DMS79 (cell line): ENCODE measurements at places on chromosomes 5 and 9.
A peak's percentile ranks its signal among the peaks of the same experiment; 100 is the strongest.

DNA sequence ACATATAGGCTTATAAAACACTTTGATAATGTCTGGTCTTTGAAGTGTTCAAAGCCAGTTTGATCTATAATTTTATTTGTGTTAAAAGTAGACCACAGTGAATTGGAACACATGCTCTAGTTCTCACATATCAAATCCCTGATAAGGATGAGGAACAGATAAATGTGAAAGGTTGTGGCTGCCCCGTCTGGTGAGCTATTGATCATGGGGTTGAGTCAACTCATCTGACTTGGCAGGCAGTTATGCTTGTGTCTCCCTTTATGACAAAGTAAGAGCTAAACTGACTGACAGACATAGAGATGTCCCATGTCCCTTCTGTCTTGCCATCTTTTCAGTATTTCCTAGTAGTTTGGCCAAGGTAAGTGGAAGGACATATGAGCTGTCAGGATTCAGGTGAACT lies 2.9 kb upstream of the ERMP1 start:
- DNase-seq, result no peak

- no peak for DNase-seq
Observed at GRCh38 chr9:86749161-86749893, 198.0 kb downstream of the GAS1 start.

DNA sequence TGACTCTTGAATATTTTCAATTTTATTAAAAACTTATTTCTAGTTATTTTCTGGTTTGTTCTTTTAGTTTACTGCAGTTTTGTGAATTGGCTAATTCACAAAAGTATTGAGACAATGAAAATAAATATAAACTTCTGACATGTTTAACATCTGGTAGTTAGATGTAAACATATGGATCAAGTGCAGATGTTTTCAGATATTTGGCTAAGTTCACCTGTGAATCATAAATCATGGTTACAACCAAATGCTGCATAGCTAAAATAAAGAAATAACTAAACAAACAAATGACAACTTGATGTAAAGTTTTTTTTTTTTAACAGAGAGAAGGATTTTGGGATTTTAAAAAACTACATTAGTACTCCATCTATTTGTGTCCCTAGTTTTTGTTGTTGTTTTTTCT lies 484.6 kb downstream of the SLCO4C1 start:
- DNase-seq, result no peak

DNA sequence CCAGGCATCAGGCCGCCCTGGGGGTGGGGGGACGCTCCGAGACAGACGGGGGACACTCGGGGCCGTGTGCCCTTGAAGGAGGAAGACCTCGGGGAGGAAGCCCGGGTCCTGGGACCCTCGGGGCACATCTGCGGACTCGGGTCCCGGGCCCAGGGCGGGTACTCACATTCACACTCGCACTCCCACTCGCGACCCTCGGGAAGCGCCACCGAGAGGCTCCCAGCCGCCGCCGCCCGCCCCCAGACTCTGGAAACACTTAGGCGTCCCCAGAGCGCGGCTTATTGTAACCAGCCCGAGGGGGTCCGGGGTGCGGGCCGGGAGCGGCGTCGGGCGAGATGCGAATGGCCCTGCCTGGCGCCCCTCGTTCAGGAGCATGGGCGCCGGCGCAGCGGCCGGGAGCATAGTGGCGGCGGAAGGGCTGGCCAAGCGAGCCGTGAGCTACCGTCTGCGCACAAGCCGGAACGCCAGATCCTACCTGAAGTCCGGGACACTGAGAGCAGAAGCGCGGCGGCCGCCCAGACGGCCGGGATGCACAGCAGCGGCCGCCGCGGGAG lies 559 bp downstream of the ROR2 start:
- no peak for DNase-seq

DNA sequence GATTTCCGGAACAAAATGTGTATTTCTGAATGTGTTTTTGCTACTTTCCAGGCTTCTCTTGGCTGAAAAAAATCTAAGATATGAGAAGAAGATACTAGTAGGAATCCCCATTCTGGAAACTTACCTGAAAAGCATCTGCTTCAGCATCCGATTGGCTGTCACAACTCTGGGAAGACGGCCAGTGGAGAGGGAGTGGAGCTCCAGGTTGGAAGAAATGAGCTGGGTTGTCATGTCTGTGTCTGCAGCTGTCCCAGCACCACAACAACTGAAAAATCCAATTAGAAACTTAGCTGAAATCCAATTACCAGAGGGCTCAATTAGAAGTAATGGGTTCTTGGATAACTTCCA lies 3.0 kb downstream of the PSMB7 start:
- DNase-seq, result no peak

DNA sequence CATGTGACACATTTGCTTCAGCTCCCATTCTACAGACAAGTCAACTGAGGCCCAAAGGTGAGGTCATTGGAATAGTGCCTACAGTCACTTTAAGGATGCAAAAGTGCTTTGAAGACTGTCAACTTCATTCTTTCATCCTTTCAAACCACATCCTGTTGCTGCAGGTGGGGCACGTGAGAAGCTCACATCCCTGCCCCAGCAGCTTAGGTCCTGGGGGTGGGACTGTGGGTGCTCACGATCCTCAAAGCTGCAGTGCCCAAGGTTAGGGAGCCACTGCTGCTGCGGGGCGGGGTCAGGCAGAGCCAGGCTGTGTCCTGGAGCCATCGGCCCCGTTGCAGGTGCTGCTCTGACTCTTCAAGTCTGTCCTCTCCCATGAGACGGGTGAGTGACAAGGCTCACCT lies 57.9 kb upstream of the IER5L start:
- no peak for DNase-seq

DNA sequence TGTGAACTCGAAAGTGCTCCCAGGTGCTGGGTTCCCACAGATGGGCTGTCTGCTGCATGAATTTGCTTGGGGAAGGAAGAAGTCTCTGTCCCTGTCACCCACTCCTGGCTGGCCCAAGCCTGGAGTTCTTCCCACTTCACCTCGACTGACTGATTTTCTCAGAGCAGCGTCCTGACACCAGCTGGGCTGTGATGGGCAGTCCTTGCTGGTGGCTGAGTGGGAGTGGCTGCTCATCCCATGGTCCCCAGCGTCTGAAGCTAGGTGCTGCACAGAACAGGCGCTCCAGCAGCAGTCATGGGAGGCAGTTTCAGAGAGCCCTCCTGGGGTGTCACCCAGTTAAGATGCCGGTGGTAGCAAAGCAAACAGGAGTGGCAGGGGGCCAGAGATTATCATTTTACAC lies 10.1 kb upstream of the NEURL1B start:
- DNase-seq, result no peak

GRCh38 chr9:38699337-38699736 lies 20.6 kb downstream of the FAM240B start:
- no peak for DNase-seq

- no peak for DNase-seq
Observed at GRCh38 chr5:129718471-129719090, 29.3 kb upstream of the MINAR2 start.

- DNase-seq, result no peak
Observed at GRCh38 chr9:92917176-92917800, 30.0 kb upstream of the FGD3 start.

- no peak for DNase-seq
Observed at GRCh38 chr5:33975852-33976251, 8.6 kb downstream of the SLC45A2 start.

- no peak for DNase-seq
Observed at GRCh38 chr5:171678646-171679045, 107.0 kb upstream of the SMIM23 start.

DNA sequence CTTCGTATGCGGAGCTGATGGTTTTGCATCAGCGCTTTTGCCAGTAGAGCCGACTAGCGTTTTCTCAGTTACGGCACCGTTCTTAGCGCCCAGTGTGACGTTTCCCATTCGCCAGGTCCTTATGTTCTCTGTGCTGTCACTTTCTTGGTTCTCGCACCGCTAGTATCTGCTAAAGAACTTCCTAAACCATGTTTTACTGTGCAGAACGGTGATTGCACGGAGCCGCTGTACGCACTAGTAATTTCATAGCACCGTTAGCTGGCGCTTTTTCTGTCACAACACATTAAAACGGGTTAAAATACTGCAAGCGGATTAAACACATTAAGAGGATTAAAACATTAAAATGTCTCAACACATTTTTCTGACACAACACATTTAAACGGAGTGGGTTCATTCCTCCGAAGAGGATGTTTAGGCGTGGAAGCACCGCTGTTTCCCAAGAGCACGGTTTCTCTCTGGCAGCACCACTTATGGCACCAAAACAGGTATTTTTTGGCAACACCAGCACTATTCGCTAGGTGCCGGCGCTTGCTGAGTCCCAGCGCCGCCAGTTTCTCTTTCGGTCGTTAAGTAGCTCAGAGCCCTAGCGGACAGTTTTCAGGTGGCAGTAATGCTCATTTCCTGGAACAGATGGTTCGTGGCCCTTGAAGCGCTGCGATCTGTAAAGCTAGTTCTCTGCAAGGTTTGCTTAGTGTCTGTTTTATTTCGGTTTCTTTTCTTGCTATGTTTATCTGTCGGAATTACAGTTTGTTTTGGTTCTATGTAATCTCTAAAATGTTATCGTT lies 20.3 kb downstream of the ANXA2R start:
- peak; percentile 55 for DNase-seq

DNA sequence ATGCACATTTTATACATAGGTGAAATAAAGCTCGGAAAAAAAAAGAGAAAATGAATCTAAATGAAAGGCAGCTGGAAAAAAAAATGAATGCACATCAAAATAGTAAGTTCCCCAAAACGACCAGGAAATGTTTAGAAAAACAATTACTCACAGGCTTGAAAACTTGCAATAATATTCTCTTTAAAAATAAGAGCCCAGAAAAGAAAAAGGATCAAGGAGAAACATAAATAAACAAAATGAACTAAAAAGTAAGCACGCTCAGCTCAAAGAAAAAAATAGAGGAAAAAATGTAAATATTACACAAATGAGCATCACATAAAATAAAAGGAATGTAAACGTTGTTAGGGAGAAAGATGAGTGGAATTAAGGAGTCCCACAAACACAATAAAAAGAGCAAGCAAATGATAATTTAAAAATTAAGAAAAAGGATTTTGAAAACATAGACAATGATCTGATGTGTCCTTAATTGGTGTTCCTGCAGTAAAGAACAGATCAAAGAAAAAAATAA lies 54.2 kb downstream of the SLC27A6 start:
- no peak for DNase-seq

- DNase-seq, result no peak
Observed at GRCh38 chr9:112541685-112542084, 55.1 kb downstream of the KIAA1958 start.

- DNase-seq, result peak; percentile 58
Observed at GRCh38 chr9:112135706-112136105, 39.4 kb downstream of the SUSD1 start.

GRCh38 chr9:109314011-109314531 lies 6.8 kb downstream of the EPB41L4B start:
- DNase-seq, result no peak

GRCh38 chr9:26231391-26231790 lies 553.1 kb upstream of the TUSC1 start:
- DNase-seq, result no peak

DNA sequence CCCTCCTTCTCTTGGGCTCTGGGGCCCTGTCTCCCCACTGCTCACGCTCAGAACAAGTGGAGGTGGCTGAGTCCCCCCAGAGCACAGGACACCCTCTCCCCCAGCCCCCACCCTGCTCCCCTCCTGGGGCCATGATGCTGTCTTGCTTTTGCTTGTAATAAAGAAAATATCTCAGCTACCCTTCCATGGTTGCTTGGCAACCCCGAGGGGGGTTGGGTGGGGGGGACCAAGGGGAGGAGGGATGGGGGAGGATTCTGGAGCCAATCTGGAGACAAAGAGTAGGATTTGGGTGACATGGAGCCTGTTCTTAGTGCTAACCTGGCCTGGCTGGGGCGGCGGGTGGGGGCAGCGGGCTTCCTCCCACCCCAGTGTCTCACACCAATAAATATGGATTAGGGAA lies 16.1 kb upstream of the CERCAM start:
- DNase-seq, result no peak

GRCh38 chr5:31581498-31582099 lies 49.5 kb downstream of the C5orf22 start:
- no peak for DNase-seq
